ENCODE measurements at places on chromosomes 6 and 20.

- ATAC-seq, result no peak
Observed at GRCh38 chr6:152598421-152598820, 38.7 kb downstream of the SYNE1 start.

DNA sequence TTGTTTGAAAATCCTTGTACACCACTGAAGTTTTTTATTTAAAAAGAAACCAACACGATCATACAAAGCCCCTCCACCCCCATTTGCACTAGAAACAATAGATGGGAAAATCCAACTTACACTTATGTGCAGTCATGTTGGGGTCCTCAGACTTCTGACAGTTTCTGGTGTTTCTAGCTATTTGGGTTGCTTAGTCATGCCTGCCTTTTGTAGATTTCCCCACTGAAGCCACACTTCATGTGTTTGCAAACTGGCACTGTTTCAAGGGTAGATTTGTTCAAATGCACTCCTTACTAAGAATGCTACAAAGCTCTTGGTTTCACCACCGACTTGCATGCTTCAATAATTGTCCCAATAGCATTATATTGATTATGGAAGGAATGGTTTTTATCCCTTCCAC is 1.5 kb downstream of the SH3BGRL2 start:
- no peak for ATAC-seq

GRCh38 chr6:14379568-14379967 is 262.0 kb downstream of the CD83 start:
- no peak for ATAC-seq

- ATAC-seq, result no peak
Observed at GRCh38 chr20:64241061-64241460, 14.5 kb upstream of the PCMTD2 start.

DNA sequence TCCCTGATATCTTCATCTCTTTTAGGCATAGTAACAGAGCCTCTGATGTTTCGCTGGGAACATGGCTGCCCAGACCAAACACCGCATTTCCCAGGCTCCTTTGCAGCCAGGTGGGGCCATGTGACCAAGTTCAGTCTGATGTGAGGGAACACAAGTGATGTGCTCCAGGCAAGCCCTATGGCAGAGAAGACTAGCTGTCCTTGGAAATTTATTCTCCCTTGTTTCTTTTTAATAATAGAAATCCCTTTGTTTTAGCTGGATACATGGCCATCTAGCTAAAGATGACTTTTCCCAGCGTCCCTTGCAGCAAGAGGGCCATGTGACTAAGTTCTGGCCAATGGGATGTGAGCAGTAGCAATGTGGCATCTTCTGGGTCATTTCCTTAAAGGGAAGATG is 30.8 kb downstream of the SLC2A10 start:
- ATAC-seq, result no peak

DNA sequence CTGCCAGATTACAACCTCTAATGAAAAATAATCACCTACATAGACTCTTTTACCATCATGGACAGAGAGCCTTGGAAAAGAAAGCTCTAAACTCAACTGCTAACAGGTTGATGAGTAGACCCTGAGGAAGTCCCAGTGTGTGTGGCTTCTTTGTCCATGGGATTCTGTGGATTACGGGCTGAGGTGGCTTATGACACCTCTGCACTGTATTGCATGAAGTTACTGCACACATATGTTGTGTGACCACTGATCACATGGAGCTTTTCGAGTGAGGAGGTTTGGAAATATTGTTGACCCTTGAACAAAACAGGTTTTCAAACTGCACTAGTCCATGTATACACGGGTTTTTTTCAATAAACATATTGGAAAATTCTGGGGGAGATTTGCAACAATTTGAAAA is 124.4 kb downstream of the RIN2 start:
- no peak for ATAC-seq

DNA sequence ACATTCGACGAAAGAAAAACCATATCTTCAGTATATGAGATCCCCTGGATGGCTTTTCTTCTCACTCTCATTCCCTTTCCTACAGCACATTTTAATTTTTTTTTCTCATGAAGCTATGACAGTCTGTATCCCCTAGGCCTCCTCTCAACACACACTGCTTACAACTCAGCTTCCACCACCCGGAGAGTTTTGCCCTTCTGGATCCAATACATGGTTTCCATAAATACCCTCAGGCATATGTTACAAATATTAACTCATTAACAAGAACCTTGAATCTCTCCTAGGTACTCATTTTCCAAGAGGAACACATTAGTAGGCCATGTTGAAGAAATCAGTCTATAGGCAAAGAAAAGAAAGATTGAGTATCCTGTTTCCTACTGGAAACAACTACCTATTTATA is 44.0 kb downstream of the PAK5 start:
- no peak for ATAC-seq

DNA sequence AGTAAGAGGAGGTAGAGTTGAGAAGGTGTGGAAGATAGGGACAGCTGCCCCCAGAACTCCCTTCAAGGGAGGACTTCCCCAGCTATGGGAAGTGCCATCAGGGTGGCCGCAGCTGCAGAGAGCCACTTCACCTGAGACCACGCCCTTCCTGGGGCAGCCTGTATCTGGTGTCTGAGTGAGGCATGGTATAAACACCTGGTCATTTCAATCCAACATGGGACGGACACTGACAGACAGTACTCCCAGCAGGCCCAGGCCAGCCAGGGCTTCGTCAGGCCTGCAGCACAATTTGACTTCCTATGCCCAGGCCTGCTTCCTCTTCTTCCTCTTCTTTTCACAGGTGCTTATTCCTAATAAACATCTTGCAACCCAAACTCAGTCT is 4.5 kb downstream of the SOX12 start:
- no peak for ATAC-seq

DNA sequence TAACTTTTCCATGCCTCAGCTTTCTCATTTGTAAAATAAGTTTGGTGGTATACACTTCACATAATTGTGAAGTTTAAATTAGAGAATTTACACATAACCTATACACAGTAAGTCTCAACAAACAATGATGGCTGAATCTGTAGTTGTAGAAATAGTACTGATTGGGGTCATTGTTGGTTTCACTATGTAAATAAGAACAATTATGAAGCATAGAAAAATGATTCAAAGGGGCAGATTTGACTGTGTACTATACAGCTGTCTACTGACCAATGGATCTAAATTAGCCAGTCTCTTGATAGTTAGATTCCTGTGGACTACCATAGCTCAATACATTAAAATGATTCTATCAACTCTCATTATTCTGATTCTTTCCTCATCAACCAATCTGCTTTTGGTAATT is 181.1 kb upstream of the STXBP5 start:
- ATAC-seq, result no peak

GRCh38 chr20:41407607-41408006 is 41.0 kb upstream of the EMILIN3 start:
- ATAC-seq, result no peak

- no peak for ATAC-seq
Observed at GRCh38 chr6:3230900-3231246, 3.4 kb upstream of the TUBB2B start.

DNA sequence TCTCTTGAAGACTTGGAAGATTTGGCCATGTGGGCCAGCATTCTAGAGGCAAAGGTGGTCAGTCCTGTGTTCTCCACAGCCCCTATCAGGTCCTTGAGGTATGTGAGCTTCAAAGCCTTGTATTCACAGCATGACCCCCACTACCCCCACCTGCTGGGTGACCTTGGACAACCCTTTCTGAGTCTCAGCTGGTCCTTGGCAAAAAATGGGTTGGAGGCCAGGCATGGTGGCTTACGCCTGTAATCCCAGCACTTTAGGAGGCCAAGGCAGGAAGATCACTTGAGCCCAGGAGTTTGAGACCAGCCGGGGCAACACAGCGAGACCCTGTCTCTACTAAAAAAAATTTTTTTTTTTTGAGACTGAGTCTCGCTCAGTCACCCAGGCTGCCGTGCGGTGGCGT is 42.6 kb downstream of the UBE2V1 start:
- no peak for ATAC-seq

- ATAC-seq, result no peak
Observed at GRCh38 chr6:34052071-34052825, 93.6 kb downstream of the GRM4 start.

- ATAC-seq, result no peak
Observed at GRCh38 chr6:169038691-169039090, 215.0 kb downstream of the THBS2 start.

GRCh38 chr6:135323979-135324378 is 142.9 kb downstream of the MYB start:
- ATAC-seq, result no peak

DNA sequence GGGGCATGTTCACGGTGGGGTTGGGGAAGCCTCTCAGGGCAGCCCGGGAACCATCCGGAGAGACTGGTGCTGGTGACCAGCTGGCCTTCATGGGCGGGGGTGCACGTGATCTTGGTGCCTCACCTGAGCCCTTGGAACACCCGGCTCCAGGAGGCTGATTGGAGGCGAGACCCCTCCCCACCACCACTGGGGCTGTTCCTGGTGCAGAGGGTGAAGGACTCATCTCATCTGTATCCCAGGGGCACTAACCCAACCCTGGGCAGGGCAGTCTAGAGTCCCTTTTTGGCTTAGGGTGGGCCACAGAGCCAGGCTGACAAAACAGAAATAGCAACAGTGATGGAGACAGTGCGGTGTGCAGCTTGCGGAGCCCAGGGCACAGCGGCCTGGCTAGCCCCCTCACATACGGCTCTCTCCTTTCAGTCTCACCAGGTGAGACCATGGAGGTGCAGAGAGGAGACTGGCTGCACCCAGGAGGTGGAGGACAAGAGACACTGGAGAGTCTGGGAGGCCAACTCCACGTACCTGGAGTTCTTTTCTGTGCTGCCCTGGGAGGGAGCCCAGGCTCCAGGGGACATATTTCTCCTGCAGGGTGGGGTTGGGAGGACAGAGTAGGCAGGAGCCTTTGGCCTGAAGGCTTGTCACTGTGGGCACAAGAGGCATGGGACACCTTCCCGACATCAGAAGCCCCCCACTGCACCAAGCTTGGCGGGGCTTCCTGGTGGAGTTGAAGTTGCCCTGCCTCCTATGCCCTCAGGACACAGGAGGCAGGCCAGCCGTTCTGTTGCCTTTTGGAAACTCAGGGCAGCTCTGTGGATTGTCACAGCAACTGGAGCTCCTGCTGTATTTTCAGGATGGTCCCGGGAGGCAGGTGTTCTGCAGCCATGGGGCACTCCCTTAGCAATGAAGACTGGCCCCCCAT is 106.0 kb downstream of the SYCP2 start:
- no peak for ATAC-seq

DNA sequence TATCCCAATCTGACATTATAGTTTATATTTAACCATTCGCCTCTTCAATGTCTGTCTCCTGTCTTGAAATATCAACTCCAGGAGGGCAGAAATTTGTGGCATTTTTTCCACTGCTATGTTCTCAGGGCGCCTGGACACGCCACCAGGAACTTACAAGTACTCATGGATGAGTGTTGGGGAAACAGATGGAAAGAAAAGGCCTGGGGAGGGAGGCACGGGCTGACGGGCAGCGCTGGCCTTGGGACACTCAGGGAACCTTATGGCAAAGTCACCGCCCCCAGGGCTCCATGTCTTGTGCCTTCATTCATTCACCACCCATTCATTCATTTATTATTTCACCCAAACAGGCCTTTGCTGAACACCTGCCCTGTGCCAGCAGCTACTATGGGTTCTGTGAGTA is 222.9 kb downstream of the PREX1 start:
- no peak for ATAC-seq

- peak; percentile 68 for ATAC-seq
Observed at GRCh38 chr6:29723666-29724588, 693 bp downstream of the HLA-F start.

DNA sequence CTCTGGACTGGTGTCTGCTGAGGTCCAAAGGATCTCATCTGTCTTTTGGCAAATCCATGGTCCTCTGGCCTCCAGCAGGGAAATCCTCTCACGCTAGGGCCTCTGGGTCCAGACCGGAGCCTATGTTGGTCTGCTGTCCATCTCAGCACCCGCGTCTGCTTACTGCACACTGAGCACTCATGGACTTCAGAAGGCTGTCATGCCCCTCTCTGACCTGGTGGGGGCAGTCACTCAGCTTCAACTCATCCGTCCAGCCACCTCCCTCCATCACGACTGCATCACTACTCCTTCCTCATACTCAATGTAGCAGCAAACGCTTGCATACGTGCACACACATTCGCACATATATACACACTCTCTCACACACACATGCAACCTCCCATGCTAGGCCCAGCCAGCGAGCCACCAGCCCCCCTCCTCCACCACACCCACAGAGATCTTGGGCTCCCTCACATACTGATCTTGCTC is 33.3 kb downstream of the GABRR2 start:
- peak; percentile 44 for ATAC-seq

Data from activated CD4-positive, CD25-positive, alpha-beta regulatory T cell treated with anti-CD3 and anti-CD28 coated beads, Interleukin-2, amount 50 U/mL, for 24 hours (primary cell).